Fibroblast of skin of left quadriceps (primary cell): ENCODE measurements at places on chromosomes 16 and 17.

DNA sequence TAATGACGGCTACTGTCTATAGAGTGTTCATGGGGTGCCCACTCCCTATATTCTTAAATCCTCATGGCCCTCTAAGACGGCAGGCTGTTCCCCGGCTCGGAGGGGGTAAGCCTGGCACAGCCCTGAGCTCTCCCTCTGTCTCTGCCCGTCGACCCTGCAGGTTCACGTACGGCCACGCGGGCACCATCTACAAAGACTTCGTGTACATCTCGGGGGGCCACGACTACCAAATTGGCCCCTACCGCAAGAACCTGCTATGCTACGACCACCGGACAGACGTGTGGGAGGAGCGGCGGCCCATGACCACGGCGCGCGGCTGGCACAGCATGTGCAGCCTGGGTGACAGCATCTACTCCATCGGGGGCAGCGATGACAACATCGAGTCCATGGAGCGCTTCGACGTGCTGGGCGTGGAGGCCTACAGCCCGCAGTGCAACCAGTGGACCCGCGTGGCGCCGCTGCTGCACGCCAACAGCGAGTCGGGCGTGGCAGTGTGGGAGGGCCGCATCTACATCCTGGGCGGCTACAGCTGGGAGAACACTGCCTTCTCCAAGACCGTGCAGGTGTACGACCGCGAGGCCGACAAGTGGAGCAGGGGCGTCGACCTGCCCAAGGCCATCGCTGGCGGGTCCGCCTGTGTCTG is 13.2 kb downstream of the KLHL36 start:
- no peak for DNase-seq

DNA sequence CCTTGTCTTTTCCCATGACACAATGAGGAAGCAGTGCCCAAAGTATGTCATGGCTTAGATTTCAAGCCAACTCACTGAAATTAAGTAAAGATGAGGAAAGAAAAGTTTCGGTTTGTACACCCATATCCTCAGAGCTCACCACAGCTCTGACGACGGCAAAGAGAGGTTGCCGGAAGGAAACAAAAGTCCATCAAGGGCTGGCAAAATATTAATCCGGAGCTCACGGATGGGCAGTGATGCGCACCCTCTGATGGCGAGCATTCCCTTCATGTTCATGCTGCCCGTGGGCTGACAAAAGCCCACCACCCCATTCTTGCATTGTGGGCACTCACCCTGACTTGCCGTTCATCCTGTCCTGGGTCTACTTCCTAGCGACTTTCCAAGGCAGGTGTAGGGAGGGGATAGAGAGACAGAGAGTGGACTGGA is 103.1 kb downstream of the SOX9 start:
- no peak for DNase-seq

GRCh38 chr16:50683689-50684374 is 2.7 kb upstream of the SNX20 start:
- no peak for DNase-seq

DNA sequence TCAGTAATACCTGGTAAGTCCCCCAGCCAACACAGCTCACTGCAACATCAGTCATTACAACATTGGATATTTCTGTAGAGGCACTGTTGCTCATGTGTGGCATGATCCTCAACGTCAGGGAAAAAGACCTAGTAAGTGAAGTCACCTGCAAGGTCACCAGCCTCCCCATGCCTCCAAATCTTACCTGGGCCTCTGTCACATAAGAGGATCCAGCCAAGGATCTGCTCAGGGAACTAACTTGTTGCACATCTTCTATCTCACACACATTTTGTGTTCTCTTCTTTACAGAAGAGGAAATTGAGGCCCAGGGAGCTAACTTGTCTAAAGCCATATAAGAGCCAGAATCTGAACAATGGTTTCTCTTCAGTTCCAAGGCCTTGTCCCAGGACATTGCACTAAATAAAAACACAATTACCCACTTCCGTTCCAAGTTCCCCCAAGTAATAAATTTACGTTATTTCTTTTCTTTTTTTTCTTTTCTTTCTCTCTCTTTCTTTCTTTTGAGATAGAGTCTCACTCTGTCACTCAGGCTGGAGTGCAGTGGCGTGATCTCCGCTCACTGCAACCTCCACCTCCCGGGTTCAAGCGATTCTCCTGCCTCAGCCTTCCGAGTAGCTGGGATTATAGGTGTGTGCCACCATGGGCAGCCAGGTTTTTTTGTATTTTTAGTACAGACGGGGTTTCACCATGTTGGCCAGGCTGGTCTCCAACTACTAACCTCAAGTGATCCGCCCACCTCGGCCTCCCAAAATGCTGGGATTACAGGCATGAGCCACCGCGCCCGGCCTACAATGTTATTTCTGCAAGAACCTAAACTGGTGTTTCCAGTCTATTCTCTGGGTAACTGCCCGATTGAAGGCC is 1.3 kb downstream of the SHMT1 start:
- no peak for DNase-seq

- DNase-seq, result no peak
These were observed 5.3 kb upstream of the GFAP start for GRCh38 chr17:44920565-44920940.

GRCh38 chr16:68760671-68761275 is 23.7 kb downstream of the CDH1 start:
- DNase-seq, result no peak

DNA sequence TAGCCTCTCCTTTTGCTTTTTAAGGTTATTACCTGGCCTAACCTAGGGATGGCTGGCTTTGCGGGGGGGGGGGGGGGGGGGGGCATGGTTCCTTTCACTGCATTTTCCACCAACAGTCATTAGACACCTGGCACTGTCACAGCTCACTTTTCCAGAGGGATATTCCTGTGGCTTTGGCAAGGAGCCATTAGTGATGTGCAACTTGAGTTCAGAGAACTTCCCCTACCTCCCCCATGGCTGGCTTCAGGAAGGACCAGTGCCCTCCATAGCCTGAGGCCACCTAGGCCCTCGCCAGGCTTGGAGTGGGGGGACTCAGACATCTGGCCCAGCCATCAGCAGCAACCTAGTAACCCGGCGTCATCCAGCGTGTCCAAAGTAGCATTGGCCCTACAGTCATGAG is 234.6 kb downstream of the CPPED1 start:
- DNase-seq, result no peak

DNA sequence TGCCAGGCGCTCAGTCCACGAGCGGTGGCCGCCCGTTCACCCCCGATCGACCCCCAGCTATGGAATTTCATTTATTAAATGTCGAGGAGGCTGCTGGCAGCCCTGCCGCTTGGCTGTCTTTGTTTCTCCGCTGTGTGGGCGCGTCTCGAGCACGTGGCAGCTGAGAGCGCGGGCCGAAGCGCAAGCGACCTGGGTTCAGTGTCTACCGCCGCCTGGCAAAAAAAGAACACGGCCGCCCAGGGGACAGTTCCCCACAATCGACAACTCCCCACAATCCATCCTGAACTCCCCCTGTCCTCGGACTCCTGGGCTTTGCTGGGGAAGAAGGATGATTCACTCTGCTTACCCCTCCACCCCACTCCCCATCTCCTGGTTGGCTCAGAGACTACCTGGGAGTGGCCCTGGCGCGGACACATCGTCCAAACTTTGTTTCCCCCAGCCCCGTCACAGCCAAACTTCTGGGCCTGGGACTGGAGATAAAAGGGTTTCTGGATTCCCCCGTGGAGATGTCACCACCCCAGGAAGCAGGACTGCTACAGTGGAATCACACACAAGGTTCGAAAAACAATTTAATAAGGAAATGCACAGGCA is 1.7 kb upstream of the ANKRD13B start:
- no peak for DNase-seq
